ENCODE measurements at places on chromosomes 12 and 14.

DNA sequence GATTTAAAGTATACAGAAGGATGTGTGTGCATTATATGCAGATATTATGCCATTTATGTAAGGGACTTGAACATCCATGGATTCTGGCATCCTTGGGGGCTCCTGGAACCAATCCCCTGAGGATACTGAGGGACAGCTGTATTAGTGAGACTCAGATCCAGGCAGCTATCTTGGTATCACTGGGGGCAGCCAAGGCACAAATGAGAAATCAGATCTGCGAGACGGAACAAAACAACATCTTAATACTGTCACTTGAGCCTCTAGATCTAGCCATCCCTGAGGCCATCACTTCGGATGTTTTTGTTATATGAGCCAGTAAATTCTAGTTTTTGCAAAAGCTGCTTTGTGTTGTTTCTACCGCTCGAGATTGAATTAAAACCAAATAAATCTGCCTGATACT, 175.1 kb upstream of the SFSWAP start:
- no peak for DNase-seq

DNA sequence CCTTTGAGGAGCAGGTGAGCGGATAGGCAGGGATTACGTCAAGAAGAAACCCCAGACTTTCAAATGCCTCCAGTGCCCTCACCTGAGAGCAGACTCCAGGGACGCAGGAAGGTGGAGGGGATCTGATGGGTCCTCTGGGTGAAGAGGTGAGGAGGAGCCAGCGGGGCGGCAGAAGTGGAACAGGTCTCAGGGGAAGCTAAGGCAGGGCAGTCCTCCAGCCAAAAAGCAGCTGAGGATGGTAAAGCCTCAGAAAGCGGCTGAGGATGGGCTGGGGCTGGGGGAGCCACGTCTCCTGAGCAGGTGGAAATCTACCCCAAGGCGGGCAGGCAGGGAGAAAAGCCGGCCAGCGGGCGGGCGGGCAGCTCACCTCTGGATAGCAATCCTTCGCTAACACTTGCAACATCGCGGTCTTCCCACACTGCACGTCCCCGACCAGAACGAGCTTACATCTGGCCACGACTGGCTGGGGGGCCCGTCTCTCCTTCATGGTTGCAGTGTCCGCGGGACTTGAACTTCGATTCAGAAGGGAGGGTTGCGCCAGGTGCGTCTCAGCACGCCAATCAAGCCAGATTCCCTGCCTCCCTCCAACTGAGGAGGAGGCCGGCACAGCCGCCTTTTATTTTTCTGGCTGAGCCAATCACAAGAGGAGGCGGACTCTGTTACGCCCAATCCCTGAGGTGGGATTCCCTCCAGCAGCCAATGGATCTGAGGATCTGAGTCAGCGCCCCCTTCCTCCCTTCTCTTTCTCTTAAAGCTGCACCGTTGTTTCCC, at the start of gene RND1:
Gene RND1 (minus strand): TSS at position 590 of the 771 bp plus-strand sequence. CDS start 103 bp downstream, at position 487.
- DNase-seq = peak; percentile 70

GRCh38 chr12:132063491-132063890, 80.6 kb downstream of the DDX51 start:
- DNase-seq = no peak

GRCh38 chr14:65131301-65131701, 29.0 kb upstream of the MAX start:
- no peak for DNase-seq

DNA sequence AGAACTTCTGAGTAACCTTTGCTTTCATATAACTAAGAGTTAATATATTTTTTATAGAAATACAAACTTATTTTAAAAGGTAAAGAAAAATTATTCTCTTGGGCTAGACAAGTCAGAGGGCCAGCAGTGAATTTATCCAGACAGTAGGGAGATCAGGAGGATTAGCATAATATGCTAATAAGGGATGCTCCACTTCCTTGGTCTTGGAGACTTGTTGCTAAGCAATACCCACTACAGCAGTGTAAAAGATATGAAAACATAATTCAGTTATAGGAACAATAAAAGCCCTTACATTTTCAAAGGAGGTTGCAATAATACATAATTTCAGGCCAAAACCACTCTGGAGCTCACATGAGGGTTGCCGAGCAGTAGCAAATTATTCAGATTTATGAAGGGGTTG, 615.6 kb downstream of the KCNH5 start:
- no peak for DNase-seq

DNA sequence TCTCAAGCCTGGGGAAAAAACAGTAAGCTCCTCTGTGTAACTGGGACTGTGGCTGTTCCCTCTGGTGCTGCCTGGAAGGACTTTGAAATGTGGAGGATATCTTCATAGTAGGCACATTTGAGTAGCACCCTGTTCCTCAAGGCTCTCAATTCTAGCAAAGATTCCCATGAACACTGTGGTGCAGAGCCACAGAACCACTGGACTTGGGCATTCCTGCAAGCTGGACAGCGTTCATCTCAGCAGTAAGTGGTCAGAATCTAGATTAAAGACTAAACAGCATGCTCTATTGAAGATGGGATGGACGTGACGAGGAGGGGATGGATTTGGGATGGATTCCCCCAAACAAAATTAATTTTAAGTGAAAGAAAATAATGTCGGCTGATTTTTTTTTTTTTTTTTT, 9.4 kb upstream of the YBX3 start:
- DNase-seq = no peak

DNA sequence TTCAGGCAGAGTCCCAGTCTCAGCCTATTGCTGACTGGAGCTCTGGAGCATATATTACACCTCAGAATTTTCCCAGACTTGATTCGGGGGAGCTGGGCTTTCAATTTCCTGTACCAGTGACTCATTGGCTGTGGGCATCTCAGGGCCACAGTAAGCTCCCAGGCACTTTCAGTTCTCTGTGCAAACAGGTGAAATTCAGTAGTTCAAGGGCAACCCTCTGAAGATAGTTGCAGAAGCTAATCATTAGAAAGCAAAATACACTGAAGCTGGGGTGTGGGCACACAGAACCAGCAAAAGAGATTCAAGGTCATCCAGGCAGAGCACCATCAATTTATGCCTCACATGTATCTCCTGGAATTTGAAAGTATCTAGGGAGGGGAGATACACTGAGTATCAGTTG, 8.1 kb upstream of the NIN start:
- no peak for DNase-seq

DNA sequence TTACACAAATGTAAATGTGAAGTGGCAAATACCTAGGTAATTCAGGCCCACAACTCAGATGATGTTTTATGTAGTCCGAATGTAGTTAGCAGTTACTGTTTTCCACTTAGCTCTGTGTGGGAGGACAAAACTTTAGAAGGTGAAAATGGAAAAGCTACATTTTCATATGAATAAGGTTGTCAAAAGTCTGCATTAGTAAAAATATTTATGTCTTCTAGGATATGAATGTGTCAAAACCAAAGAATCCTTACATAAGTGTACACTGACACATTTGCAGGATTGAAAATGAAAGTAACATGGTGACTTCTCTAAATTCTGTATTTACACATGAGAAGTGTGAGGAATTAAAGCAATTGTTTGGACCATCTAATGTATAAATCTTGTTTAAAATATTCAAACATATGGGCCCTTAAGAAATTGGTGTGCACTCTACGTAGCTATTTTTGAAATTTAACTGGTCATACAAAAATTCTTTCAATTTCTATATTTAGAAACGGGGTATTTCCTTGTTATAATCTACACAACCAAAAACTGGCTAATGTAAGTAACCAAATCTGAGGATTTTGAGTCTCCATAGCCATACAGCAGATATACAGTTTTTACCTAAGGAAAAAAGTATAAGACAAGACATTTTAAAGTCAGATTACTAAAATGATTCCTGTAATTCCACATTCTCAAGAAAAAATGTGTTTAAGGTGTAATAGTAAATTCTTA, 5.4 kb downstream of the CDKN1B start:
- no peak for DNase-seq

GRCh38 chr14:63933711-63934110, 80.9 kb downstream of the SYNE2 start:
- DNase-seq = no peak

DNA sequence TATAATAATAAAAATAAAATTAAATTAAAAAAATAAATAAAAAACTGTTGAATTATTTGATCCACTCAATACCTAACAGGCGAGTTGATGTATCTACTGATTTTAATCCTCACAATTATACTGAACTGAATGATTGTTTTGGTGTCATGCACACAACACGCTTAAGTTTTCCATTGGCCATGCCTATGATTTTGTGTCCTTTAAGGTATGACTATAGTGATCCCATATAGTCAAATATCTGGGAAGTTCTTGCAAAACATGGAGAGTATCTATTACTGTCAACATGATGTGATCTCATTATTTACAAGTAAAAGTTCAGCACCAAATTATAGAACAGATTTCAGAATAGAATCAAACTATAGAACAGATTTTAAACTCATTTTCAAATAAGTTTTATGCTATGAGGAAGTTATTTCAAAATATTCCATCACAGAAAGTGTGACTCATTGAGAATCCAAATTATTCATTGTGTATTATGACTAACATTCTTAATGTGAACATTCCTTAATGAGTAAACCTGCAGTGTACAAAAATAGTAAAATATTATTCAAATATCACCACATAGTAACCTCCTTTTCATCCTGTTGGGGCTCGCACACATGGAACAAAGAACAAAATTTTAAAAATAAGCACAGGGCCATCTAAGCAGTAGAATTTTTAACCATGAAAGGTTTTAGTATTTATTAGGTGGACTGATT, 190.4 kb downstream of the SLC25A21 start:
- no peak for DNase-seq

- no peak for DNase-seq
These were observed 1434.3 kb upstream of the FLRT2 start for GRCh38 chr14:84095681-84096080.

DNA sequence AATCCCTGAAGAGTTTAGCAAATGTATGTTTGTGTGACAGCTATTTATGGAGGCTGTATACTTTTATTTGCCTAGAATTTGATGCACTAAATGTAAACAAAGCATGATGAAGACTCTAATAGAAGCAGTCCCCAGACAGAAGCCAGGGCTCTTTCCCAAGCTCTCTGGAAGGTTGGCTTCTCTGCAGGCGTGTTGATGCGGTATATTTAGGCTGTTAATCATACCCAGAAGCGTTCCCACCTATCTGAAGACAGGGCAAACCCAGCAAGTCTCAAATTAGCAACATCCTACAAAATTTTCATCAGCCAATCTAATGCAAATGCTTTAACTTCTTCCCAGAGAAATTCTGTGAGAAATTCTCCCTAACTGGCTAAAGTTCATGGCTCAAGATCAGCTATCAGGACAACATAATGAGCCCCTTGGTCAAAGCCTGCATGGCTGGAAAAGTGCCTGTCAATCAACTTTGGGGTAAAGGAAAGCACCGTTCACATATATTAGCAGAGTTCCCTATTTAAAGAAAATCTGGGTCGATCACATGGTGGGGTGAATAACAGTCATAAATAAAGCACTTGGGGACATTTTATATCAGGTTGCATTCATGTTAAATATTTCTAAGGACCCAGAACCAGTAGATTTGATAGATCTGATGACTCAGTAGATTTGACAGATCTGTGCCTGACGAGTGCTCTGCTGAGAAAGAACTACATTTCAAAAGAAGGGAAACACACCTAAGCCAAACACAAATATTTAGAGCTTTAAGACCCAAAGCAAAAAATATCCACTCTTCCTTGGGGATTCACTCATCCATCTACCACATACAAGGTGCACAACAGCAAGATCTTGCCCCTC, 46.6 kb downstream of the KSR2 start:
- DNase-seq = no peak

- no peak for DNase-seq
These were observed 4.2 kb downstream of the LPAR5 start for GRCh38 chr12:6631549-6631961.

DNA sequence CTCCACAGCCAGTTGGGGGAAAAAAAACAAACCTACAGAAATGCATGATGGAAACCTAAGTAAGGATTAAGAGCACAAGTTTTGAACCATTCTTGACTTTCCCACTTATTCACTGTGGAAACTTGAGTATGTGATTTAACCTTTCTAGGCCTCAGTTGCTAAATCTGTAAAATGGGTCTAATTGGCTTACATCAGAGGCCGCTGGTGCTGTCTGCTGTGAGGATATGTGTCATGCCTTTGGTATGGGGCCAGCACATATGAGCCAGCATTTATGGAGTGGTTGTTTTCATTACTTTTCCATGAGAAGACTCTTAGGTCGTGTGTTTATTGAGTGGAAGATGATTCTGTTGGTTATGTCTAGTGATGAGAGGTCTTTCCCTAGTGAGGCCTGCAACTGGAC, 102.4 kb downstream of the ESR2 start:
- no peak for DNase-seq

DNA sequence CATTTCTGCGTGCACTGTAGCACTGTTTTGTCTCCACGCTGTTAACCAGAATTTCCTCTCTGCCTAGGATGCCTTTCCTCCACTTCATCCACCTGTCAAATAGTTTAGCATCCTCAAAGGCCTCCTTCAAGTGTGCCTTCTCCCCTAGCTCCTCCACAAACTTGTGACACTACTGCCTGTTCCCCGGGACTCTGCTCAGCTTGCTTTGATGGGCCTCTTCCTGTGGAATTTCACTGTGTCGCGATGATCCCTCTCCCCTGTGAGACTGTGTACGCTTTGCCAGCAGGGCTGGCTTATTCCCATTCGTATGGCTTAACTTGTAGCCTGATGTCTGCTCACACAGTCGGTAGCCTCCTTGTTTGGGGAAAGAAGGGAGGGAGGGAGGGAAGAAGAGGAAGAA, 426.8 kb downstream of the VRK1 start:
- DNase-seq = no peak

- no peak for DNase-seq
These were observed 54.3 kb downstream of the DRAM1 start for GRCh38 chr12:101931498-101932326.

DNA sequence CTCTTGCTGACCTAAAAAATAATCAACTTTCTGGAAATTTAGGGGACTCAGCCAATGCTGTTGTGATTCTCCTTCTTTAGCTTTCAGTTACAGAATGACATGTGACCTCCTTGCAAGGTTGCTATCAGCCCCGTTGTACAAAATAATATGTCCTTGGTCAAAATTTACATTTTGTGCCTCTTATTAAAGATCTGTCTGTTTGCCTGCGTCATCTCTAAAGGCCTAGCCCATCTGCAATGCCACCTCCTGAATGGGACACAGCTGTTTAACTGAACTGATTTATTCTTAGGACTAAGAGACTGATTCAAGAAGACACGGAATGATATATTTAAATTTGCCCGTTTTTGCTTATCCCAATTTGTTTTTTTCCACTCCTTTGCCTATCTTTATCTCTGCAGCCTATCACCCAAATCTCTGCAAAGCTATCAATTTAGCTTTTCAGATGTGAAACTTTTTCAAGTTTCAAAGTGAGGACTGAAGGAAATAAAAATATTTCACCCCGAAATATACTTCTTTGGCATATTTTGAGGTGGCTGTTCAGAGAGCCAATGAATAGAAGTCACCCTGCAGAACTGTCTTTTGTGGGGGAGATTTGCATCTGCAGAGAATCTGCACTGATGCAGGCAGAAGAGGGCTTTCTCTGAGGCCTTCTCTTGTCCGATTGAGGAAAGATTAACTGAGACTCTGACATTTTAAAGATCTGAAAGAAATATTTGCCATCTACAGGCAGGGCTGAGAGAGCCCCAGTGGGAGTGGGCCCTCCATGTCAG, 126.0 kb downstream of the VEZT start:
- DNase-seq = no peak

- no peak for DNase-seq
These were observed at the start of gene RTL1 for GRCh38 chr14:100903672-100904185. Gene RTL1, minus strand, starts transcription at chr14:100903722. Its CDS starts 18,934 bp downstream, at chr14:100884788.
